ENCODE measurements at places on chromosomes 2 and 18.

DNA sequence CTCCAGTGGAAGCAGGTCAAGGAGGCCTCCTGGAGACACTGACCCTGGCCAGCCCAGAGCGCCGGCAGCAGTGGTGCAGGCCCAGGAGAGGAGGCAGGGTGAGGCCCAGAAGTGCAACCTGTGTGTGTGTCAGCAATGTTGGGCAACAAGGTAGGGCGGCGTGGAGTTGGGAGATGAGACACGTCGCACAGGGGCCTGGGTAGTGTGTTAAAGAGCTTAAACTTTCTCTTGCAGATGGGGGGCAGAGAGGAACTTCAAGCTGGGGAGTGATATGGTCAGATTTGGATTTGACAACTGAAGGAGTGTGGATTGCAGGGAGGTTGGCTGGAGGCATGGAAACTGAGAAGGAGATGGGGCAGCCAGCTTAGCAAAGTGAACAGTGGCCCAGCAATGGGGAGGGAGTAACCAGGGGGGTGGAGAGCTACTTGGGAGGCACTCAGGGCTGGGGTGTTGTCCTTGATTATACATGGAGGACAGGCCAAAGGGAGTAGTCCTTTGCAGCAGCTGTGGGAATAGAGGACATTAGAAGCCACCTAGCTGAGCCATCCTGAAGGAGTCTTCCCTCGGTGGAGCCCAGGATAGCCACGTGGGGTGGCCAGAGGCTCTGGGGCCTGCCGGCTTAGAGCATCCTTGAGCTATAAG lies 278.6 kb upstream of the HS6ST1 start:
- no peak for DNase-seq

DNA sequence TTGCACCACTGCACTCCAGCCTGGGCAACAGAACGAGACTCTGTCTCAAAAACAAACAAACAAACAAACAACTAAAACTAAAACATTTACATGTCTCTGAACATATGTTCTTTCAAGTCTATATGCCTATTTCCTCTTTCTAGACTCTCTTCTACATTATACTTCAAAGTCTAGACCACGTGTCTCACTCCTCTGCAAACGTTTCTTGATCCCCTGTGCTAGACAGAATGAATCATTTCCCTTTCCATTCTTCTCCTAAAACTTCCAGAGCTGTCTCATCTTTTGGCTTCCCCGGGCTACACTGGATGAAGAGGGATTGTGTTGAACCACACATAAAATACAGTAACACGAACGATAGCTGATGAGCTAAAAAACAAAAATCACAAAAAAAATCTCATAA lies 67.1 kb downstream of the BAZ2B start:
- DNase-seq, result no peak

DNA sequence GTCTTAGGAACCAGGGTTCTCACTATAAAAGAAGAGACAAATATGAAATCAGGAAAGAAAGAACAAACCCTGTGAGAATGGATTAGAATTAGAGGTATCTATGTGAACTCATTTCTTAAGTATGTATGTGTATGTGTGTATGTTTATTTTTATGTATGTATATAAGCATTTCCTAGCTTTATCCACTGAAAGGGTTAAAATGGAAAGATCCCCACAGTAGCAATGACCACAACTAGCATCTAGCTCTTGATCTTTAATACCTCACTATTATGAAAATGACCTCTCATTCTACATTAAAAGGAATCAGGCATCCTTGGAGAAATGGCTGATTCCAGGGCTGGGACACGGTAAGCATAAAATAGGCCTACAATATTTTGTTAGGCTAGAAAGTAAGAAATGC lies 31.6 kb downstream of the RTN4 start:
- DNase-seq, result no peak

DNA sequence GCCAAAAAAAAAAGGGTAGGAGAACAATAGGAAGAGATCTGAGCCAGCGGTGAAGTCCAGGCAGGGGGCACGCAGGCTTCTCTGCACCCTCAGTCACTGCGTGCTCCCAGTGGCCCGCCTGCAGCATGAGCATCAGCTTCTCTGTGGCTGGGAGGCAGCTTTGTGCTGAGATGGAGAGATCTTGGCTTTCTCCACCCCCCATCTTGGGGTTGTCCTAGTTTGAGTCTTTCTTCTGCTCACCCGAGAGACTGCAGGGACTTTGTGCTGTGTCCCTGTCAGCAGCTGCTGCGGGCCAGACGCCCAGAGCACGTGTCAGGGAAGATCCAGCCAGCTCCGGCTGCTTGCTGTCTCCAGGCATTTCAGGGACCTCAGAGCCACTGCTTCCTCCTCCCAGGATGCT lies 20.3 kb downstream of the TRAPPC12 start:
- peak; percentile 65 for DNase-seq

DNA sequence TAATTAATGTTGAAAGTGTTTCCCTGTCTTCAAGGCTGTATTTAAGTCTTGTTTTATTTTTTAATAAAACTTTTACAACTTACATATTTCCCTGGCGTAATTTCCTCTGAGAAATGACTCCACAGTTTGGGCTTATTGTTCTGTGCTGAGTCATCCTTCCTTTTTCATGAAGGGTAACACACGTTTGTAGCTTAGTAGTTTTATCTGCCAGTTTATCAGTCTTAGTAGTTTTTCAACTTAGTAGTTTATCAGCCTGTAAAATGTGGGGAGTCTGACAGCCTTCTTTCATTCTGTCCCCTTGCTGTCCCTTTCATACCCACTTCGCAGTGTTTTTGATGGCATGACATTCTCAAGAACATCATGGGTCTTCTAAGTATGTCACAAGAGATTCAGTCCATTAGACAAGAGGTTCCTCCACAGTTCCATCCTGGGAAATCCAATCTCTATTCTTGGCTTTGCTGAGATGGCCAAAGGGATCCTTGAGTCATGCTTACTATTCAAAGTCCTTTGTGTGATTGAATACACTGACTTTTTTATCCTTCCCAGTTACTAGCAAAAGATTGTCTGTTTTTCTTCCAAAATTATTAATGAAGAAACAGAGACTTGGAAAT lies 60.0 kb upstream of the SGPP2 start:
- DNase-seq, result no peak

DNA sequence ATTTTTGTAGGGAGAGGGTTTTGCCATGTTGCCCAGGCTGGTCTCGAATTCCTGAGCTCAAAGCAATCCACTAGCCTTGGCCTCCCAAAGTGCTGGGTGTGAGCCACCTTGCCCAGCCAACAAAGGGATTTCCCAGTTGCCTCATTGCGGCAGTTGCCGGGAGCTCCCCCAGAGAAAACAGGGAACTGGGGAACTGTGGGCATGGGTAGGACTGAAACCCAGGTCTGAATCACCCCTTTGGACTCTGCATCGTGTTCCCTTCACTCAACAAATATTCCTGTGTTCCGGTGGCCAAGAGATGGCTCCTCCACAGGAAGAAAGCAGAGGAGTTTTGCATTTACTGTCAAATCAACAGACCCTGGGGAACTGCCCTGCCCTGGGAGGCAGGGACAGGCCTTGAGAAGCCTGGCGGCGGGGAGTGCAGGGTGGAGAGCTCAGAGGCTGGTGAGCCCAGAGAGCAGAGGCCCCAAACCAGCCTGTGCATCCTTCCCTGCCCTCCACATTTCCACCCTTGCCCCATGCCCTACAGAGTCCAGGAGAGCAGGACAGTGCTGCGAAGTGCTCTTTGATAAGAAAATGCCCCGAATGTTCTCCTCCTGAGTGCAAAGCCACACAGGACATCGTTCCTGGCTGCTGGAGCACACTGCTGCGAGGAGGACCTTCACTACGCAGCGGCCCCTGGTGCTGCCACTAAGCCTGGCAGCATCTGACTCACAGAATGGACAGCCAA lies 24.9 kb downstream of the MYO7B start:
- no peak for DNase-seq

GRCh38 chr18:77107292-77107691 lies 25.3 kb downstream of the MBP start:
- no peak for DNase-seq

DNA sequence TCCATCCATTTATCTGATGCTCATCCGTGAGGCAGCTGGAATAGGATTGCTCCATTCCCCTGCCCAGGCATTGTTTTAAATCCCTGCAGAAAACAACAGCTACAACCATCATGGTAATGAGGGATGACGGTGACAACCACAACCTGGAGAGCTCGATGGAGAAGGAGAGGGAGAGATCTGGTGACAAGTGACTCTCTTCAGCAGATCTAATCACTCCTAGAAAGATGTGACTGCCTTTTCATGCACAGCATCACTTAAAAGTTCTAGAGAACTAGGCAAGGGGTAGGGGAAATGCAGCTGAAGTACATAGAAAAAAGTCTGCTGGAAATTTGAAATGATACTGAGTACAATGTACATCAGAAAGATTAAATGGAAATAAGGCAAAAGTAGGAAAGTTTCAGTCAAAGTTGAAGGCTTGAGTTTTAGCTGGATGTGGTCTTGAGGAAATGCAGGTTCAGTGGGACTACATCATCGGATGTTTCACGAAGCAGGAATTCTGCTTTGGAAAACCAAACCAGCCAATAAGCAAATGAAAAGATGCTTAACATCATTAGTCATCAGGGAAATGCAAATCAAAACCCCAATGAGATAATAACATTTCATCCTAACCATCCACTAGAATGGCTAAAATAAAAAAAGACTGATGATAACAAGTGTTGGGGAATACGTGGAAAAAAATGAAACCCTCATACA lies 6.8 kb upstream of the ARHGAP25 start:
- no peak for DNase-seq

DNA sequence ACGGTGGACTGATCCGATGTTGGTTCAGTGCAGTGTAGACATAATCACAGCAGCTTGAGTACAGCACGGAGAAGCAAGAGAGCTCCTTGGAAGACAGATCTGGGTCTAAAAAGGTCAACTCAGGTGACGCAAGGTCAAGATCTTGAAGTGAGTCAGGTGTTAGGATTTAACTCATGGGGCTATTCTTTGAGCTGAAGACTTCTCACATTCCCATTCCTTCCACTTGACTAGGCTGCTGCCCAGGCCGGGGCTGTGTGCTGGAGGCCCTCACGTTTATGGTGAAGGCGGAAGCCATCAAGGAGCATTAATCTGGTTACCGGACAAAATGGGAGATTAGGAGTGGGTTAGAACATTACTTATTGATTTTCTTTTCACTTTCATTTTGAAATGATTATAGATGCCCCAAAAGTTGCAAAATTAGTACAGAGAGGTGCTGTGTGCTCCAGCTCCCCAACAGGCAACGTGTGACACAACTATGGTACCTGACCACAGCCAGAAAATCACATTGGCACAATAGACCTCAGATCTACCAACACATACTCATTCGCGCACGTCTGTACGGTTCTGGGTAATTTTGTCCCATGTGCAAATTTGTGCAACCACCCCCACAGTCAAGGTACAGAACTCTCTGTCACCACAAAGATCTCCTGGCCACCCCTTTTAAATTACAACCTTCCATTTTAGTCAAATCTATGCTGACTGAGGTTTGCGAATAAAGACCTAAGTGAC lies 77.6 kb upstream of the SEC11C start:
- DNase-seq, result no peak

DNA sequence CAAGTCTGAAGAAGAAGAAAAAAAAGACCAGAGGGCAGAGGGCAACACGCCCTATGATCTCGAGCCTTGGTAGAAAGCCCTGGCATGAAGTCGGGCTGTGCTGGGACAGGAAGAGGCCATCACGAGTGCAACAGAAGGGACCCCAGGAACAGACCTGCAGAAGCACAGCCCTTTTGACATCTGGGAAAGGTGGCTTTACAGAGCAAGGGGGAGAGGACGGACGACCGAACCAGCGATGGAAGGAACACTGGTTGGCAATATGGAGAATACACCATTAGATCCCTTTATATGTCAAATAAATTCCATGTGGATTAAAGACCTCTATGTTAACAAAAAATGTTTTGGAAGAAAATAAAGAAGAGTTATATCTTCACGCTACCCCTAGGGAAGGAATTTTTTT lies 10.7 kb downstream of the KIF1A start:
- DNase-seq, result no peak

DNA sequence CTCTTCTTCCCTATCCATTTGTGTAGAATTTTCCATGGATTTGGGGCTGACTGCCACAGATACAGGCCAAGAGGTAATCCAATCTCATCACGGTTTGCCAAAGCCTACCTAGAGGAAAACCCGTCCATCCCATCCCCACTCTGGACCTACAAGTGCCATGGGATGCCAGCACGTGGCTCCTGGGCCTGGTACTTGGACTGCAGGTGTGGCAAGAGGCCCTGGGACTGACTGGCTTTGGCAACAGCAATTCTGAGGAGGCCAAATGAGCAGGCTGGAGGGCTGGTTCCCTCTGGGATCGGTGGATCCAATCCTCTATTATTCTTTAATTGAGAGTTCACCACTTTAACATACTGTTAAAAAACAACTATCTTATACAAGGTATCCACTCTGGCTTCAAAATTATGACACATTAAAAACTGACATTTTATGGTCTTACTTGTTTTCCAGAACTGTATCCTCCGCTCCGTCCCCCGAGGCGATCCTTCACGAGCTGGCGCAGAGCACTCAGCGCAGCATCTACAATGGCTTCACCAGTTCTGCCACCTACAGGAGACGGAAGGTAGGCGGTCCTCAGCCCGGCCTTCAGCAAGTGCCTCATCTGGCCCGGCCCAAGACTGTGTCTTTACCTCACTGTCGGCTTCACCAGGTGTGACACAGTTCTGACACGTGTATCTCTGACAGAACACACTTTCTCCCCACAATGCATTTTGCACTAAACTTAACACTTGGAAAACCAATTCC lies 19.8 kb downstream of the PDIA6 start:
- no peak for DNase-seq

- no peak for DNase-seq
These were observed 10.1 kb downstream of the TWIST2 start for GRCh38 chr2:238857959-238858358.

- no peak for DNase-seq
These were observed 372.5 kb downstream of the CBLN2 start for GRCh38 chr18:72171596-72171995.

All from C1 segment of cervical spinal cord (tissue), 14 donors.